ENCODE measurements at places on chromosomes 6 and 20.

DNA sequence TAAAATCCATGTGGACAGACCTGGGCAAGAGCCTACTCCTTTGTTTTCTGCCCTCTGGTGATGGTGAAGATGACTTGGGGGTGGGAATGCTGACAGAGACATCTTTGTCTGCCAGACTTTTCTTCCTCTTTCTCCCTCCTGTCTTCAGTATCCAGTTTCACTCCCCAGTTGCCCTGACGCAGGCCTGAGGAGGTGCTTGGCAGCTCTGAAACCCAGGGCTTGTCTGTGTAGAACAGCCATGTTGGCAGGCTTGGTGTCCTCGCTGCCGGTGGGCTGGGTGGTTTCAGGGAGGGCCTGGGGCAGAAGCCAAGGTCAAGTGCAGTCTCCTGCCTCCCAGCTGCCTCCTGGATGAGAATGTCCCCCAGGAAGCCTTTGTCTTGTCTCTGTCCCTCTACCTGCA lies 22.5 kb downstream of the CCDC167 start:
- no peak for ATAC-seq

DNA sequence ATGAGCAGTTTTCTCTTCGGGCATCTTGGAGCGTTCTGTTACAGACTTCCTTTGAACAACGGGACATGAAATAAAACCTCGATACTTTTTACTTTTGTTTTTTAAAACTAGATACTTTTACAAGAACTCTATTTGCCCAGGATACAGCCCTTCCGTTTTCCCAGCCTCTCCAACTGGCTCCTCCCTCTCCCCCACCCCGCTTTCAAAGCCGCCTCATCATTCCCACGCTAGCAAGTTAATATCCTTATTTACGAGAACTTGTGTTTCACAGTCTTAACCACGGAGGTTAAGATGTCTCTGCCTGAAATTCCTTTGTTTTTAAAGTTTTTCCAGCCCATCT lies 241 bp upstream of the CFAP206 start:
- peak; percentile 44 for ATAC-seq

DNA sequence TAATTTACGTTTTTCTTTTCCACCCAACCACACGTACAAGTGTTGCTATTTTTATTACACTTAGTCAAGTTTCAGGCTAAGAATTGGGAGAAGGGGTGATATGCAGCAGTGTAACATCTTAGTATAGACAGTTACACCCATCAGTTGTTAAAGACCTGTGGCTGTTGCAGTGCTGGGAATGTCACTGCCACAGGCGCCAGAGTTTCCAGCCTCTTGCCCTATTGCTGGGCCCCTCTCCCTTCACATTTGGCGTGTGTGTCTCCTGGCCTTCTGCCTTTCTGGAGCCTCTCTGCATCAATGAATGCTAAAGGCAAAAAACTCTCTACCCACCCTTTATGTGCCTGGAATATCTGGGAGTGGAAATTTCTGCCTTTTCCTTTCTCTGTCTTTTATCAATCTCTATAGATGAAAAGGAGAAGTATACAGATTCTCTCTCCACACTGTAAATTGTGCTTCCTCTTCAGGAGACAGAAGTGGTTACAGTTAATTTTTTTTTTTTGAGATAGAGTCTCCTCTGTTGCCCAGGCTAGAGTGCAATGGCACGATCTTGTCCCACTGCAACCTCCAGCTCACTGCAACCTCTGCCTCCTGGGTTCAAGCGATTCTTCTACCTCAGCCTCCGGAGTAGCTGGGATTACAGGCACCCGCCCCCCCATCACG lies 73.0 kb downstream of the TIAM2 start:
- peak; percentile 84 for ATAC-seq

GRCh38 chr6:133198725-133199124 lies 42.4 kb upstream of the EYA4 start:
- ATAC-seq: no peak

- peak; percentile 10 for ATAC-seq
Observed at GRCh38 chr6:134175532-134176263, 123.3 kb upstream of the SLC2A12 start.

DNA sequence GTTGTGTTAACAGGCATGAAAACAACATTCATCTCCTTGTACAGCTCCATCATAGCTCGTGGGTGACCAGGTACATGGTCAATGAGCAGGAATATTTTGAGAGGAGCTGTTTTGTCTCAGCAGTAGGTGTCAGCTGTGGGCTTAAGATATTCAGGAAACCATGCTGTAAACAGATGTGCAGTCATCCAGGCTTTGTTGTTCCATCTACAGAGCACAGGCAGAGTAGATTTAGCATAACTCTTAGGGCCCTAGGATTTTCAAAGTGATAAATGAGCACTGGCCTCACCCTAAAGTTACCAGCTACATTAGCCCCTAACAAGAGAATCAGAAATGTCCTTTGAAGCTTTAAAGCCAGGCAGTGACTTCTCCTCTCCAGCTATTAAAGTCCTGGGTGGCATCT lies 154.2 kb downstream of the BTBD9 start:
- no peak for ATAC-seq

- ATAC-seq: no peak
Observed at GRCh38 chr20:38272961-38273360, 12.4 kb upstream of the KIAA1755 start.

- no peak for ATAC-seq
Observed at GRCh38 chr6:5968817-5969734, 37.6 kb downstream of the NRN1 start.

DNA sequence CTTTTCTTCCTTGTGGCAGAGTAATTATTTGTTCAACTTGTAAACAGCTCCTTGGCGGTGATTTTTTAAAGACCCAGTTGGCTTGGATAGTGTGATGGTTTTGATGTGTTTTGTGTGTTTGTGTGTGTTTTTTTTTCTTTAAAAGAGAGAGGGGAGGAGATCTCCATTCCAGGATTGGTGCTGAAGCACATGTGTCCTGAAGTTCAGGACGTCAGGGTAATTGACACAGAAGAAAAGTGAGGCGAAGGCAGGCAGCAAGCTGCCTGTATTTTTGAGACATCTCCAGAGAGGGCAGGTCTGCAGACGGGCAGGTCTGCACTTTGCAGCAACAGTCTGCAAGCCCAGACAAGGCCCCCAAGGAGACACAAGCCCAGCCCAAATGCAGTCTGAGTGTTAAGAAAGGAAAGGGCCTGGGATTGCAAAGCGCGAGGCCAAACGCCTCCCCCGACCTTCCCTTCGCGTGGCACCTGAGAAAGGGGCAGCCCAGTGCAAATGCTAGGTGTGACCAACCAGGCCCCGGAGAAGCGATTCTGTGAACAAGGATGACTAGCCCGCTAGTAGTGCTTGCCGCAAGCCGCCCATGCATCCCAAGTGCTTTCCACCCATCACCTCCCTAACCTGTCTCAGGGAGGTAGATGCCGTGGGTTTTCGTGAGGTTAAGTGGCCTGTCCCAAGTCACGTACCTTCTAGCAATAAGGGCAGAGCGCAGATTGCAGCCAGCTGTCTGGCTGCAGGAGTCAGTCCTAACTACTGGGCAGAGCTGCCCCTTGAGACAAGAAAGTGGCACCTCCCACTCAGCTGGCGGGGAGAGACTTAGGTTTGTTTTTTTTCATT lies 230.5 kb downstream of the ZMYND8 start:
- ATAC-seq: no peak

DNA sequence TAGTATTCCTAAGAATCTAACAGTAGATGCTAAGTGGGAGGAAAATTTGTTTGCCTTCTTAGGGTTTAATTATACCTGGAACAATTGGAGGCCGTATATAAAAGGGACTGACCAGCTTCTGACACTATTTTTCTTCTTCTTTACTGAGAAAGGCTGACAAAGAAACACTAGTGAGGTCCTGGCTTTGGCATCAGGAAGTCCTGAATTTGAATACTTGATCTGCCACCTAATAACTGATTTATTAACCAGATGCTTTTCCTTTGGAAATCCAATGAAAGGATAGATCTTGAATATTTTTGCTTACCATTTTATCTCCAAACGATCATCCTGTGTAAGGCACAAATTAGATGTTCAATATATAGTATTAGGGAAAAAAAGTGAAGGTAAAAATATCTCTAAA lies 382.5 kb downstream of the CENPW start:
- no peak for ATAC-seq

DNA sequence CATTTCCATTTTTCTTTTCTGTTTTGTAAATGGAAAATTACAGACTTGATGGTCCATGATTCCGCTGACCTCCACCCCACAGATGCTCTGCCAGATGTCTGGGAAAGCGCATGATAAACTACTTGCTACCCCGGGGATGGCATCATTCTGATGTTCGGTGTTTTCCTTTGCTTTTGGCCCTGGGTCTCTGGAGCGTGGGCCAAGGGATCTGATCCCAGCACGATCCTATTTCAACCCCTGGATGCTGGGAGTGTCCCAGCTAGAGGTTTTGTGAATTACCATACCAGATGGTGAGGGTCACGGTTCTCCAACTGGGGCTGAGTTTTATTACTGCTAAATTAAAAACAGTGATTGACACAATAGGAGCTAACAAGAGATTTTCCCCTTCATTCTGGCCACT lies 25.2 kb upstream of the MYLIP start:
- ATAC-seq: no peak

- ATAC-seq: peak; percentile 28
Observed at GRCh38 chr6:52663120-52663935, 7.6 kb upstream of the TMEM14A start.

- ATAC-seq: peak; percentile 49
Observed at GRCh38 chr20:63740627-63741353, 1.2 kb downstream of the SLC2A4RG start.

DNA sequence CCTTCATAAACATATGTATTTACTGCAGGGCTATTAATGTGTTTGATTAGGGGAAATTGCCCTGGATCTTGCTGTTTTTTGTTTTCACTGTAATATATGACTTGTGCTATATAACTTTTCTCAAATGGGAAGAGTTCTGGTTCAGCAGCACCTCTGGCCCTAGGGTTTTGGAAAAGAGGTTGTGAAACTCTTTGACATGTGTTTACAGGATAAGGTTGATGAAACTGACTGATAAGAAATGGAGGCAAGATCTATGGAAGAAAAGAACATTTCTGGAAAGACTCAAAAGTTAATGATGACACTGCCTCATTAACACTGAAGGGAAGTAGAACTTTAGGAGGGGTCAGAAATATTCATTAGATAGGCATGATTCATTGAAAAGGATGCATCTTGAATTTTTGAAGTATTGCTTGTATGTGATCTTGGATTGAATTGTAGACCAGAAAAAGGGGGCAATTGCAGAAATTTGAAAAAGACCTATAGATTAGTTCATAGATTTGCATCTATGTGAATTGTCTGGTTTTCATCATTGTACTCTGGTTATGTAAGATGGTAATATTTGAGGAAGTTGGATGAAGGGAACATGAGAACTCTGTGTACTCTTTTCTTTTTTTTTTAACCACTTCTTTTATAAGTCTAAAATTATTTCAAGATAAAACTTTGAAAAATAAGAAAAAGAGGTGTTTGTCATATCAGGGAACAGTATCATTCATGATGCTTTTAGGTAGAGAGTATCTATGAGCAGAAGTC lies 54.0 kb downstream of the UTRN start:
- ATAC-seq: peak; percentile 62

GRCh38 chr6:104648347-104648746 lies 211.4 kb downstream of the HACE1 start:
- ATAC-seq: no peak

- no peak for ATAC-seq
Observed at GRCh38 chr20:20036756-20037155, 15.5 kb downstream of the CRNKL1 start.

DNA sequence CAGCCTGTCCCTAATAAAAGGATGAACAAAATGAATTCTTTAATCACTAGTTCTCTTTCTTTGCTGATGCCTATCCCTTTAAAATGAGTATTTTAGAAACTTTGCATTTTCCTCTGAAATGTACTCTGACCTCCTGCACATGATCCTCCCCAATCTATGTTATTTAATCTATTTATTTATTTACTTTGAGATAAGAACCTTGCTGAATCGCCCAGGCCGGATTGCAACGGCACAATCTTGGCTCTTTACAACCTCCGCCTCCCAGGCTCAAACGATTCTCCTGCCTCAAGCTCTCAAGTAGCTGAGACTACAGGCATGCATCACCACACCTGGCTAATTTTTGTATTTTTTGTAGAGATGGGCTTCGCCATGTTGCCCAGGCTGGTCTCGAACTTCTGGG lies 27.9 kb downstream of the ADTRP start:
- no peak for ATAC-seq

DNA sequence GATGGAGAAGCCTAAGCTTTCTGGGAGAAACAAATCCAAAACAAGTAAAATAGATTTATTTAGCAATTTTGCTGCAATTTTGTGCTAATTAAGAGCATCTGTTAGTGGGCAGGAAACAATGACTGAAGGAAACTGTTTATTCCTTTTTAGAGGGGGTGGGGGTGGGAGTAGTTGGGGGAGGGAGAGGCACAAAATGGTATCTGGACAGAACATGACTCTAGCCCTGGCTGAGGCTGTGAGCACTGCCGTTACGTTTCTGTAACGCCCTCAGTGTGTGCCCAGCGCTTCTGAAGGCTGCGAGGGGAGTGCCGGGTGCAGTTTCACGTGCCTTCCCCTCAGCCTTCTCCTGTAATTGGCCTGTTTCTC lies 28.8 kb downstream of the METTL24 start:
- no peak for ATAC-seq

- ATAC-seq: peak; percentile 5
Observed at GRCh38 chr20:58569241-58570125, 54.3 kb upstream of the APCDD1L start.
